Hepatocyte (in vitro differentiated cells): ENCODE measurements at places on chromosomes 6 and 20. TPM values are rescaled to one million over a fixed set of nuclear protein-coding genes. Genes with fewer than 3 reads are reported as not detected.

Gene CFB
- total RNA-seq, result 190 and 199 TPM in 2 replicates

Gene MCHR2
- 0.27 TPM in 1 of 2 replicates, not detected in the other for total RNA-seq

Gene MAS1
- not detected in 2 replicates for total RNA-seq

Gene PAK1IP1
- total RNA-seq, result 14.0 and 16.0 TPM in 2 replicates

Gene DEFB124
- not detected in 2 replicates for total RNA-seq

GRCh38 chr6:163745536-163746400 is 331.2 kb downstream of the QKI start:
- H3K4me1 ChIP-seq, result peaks cover 9% of the 10 kb centered on the region
- H3K27ac ChIP-seq, result peak overlapping the region; percentile 39
- no peaks in the 10 kb centered on the region for H3K36me3 ChIP-seq
- peak; percentile 81 for DNase-seq
- H3K4me3 ChIP-seq, result no peak overlapping the region
- H3K27me3 ChIP-seq, result no peaks in the 10 kb centered on the region

GRCh38 chr6:145630598-145630997 is 104.7 kb downstream of the EPM2A start:
- no peak overlapping the region for H3K4me3 ChIP-seq
- H3K4me1 ChIP-seq, result peaks cover 7% of the 10 kb centered on the region
- H3K36me3 ChIP-seq, result no peaks in the 10 kb centered on the region

DNA sequence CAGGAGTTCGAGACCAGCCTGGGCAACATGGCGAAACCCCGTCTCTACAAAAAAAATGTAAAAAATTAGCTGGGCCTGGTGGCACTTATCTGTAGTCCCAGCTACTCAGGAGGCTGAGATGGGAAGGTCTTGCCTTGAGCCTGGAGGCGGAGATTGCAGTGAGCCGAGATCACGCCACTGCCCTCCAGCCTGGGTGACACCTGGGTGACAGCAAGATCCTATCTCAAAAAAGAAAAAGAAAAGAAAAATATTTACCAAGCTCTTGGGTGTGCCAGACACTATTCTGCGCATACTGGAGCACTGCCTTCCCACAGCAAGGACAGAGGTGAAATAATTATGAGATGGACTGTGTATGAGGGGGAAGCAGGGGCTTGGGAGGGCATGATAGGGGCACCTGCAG is 19.6 kb downstream of the POFUT1 start:
- H3K4me3 ChIP-seq, result no peak overlapping the region
- peaks cover 50% of the 10 kb centered on the region for H3K4me1 ChIP-seq
- DNase-seq, result peak; percentile 72
- no peaks in the 10 kb centered on the region for H3K27me3 ChIP-seq
- H3K27ac ChIP-seq, result peak overlapping the region; percentile 98

- no peaks in the 10 kb centered on the region for H3K27me3 ChIP-seq
- no peak overlapping the region for H3K27ac ChIP-seq
- no peak overlapping the region for H3K4me3 ChIP-seq
- H3K4me1 ChIP-seq, result no peaks in the 10 kb centered on the region
- no peaks in the 10 kb centered on the region for H3K36me3 ChIP-seq
These were observed 55.1 kb upstream of the B3GAT2 start for GRCh38 chr6:71011871-71012371.

DNA sequence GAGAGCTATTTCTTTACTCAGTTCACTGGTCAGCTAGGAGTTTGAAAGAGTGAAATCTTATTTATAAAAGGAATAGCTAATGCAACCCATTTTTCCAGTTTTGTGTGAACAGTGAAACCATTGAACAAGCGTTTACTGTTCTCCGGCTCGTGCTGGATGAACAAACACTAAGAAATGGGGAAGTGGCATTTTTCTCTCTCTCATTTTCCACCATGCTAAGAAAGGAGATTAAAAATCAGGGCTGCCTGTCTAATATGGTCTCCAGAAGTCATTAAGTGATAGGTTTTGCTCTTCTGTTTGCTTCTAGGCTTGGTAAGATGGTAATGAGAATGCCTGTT is 774 bp upstream of the SFT2D1 start:
- H3K27ac ChIP-seq, result peak overlapping the region; percentile 93
- no peaks in the 10 kb centered on the region for H3K36me3 ChIP-seq
- H3K4me1 ChIP-seq, result peaks cover 21% of the 10 kb centered on the region
- no peak for DNase-seq
- no peaks in the 10 kb centered on the region for H3K27me3 ChIP-seq

DNA sequence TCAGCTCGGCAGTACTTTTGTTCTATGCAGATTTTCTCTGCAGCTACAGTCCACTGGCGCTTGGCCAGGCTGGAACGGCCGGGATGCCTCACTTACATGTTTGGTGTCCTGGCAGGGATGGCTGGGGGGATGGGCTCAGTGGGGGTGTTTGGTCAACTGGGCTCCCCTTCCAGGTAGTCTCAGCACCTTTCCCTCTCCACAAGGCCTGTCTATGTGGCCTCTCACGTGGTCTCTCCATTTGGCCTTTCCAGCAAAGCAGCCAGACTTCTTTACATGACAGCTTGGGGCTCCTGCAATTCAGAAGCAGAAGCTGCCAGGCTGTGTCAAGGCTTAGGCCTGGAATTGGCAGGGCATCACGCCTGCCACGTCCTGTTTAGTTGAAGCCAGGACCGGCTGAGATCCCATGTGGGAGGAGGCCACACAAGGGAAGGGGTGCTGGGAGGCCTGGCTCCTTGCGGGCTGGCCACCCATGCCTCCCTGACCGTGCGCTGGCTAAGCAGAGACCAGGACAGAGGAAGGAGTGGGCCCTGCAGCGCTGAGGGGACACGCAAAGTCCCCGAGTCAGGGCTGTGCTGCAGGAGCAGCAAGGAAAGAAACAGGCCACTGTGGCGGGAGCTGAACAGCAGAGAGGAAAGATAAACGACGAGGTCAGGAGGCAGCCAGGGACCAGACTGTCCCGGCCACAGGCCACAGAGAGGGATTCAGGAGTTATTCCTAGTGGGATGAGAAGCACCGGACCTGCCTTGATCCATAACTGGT is 38.9 kb downstream of the MGME1 start:
- H3K36me3 ChIP-seq, result no peaks in the 10 kb centered on the region
- H3K4me1 ChIP-seq, result peaks cover 41% of the 10 kb centered on the region
- H3K27me3 ChIP-seq, result no peaks in the 10 kb centered on the region
- no peak for DNase-seq
- no peak overlapping the region for H3K27ac ChIP-seq

GRCh38 chr20:51076786-51077685 is 54.1 kb upstream of the KCNG1 start:
- no peaks in the 10 kb centered on the region for H3K36me3 ChIP-seq
- H3K4me1 ChIP-seq, result no peaks in the 10 kb centered on the region
- no peak for DNase-seq
- no peak overlapping the region for H3K27ac ChIP-seq

DNA sequence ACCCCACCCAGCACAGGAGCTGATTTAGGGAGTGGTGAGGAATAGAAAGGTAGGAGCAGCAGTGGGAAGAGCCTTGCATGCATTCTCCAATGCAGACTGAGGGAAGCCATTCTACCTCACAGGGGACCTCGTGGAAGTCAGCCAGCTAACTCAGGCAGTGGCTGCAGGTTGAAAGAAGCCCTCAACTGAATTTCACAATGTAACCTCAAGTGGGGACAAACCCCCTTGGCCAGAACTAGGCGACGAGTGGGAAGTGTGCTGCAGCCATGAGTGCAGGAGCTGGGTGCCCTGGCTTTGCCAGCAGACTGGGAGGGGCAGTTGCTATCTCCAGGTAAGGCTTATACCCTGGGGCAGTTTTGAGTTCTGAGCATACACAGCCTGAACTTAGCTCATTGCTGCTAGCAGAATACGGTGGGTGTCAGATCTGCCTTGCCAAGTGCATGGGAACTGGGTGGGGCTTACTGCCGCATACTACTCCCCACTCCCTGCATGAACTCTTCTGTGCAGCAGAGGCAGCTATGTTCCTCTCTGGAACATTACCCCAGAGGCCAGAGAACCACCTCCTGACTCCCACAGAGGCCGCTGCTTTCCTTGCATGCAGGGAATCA is 126.5 kb downstream of the CDK19 start:
- H3K4me1 ChIP-seq, result no peaks in the 10 kb centered on the region
- no peak for DNase-seq
- no peak overlapping the region for H3K27ac ChIP-seq
- H3K4me3 ChIP-seq, result no peak overlapping the region
- no peaks in the 10 kb centered on the region for H3K36me3 ChIP-seq
- no peaks in the 10 kb centered on the region for H3K27me3 ChIP-seq
